ENCODE measurements at places on chromosomes 12 and 14.
A peak's percentile ranks its signal among the peaks of the same experiment; 100 is the strongest.

- no peak for DNase-seq
These were observed 9.7 kb downstream of the TNS2 start for GRCh38 chr12:53059434-53060063.

DNA sequence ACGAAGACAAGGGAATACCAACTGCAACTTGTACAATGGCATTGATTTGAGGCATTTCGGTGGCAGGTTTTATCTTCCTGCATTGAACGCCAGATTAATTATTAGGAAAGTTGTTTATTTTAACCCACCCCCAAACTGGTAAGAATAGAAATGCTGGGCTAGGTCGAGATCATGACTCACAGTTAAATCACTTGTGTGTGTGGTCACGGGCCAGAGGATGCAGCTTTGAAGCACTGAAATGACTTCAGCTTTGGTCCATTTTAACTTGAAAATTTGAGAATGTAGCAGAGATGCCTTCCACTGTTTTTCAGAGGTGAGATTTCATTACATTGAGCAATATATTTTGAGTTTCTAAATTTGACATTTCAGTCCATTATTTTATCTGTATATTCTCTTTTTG, 23.6 kb upstream of the KCNH3 start:
- no peak for DNase-seq

DNA sequence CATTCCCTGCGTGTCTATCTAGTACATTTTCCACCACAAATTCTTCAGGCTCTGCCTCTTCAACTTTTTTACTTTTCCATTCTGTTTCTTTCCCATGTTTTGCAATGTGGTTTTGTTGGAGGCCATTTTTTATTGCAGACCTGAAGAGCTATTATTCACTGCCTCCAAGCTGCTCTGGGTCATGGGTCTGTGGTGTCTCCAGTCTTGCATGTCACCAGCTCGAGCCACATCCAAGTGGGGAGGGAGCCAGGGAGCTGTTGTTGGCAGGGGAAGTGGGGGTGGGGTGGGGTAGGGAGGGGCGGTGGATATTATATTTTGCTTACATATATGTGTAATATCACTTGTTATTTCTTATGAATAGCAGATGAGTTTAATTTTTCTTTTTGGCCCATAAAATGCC, 69.1 kb downstream of the VEZT start:
- no peak for DNase-seq

DNA sequence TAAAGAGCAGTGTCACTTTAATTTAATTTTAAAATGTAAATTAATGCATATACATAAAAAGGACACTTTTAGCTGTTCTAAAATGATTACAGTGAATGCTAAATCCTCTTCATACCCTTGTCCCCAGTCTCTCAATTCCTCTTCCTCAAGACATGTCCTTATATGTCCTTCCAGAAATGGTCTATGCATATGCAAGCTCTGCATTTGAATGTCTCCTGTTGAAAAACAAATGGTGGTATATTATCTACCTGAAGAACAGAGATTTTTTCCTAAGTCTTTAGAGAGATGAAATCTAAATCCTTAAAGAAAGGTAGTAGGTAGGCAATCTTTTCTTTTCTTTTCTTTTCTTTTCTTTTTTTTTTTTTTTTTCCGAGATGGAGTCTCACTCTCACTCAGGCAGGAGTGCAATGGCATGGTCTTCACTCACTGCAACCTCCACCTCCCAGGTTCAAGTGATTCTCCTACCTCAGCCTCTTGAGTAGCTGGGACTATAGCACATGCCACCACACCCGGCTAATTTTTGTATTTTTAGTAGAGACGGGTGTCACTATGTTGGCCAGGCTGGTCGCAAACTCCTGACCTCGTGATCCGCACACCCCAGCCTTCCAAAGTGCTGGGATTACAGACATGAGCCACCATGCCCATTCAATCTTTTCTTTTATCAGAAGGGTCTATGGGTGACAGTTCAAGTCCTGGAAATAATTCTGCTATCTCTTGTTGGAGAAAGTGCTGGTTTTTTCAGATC, 180.5 kb downstream of the PRKCH start:
- DNase-seq, result no peak

DNA sequence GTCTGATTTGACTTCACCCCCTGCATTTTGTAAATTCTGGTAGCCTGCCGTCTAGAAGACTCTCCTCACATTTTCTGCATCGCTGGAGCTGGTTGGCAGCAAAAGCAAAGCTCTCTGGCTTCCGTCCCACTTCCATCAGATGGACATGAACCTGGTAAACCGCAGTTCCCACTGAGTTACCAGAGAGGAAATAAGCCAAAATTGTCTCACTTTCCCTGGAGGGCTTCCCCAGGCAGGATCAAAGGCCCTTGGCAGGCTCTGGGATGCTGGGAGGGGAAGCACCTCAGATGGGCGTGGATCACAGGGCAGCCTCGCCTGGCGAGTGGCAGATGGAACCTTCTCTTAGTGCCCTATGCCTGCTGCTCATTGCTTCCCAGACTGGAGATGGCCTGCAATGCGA, 243.5 kb downstream of the TMEM132C start:
- DNase-seq, result no peak

DNA sequence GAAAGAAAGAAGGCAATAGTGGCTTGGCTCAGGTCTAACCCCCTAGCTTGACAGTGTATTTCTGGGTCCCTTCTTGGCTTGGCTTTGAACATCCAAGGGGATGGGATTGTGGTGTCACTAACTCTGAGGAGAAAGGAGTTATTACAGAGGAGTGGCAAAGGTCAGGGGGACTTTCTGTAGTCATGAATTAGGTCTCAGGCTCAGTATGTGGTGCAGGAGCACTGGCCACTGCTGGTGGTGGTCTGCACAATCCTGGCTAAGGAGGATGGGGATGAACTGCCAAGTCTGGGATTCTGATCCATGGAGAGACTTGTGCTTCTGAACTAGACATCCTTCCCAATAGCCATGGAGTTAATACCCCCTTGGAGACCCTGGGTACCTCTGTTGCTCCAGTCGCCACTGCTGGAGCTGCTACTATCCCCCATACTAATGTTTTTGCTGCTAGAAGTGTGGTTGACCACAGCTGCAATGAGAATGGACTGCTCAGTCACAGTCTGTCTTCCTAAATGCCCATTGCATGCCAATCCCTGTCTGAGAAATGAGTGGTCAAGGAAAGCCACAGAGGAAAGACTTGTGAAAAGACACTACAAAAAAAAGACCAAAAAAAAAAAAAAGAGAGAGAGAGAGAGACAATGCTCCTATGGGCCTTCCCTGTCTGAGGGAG, 32.5 kb downstream of the KRT76 start:
- no peak for DNase-seq

DNA sequence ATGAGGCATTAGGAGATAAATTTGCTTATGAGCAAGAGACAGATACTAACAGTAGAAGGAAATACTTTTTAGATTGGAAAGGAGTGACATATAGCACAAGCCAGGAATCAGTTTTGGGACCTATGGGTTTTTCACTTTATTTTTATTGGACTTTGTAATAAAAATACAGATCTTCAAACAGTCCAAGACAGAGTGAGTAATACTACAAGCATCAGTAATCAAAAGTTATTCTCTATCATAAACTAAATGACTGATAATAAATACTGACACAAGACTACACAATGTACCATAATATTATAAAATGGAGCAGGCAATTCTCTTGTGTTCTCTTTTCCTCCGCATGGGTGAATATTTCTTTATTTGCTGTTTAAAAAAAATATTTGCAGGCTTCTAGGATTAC, 85.8 kb downstream of the DERA start:
- no peak for DNase-seq

GRCh38 chr14:24465805-24466204, 23.2 kb upstream of the SDR39U1 start:
- DNase-seq, result no peak

GRCh38 chr14:41805633-41806032, 199.0 kb downstream of the LRFN5 start:
- no peak for DNase-seq

DNA sequence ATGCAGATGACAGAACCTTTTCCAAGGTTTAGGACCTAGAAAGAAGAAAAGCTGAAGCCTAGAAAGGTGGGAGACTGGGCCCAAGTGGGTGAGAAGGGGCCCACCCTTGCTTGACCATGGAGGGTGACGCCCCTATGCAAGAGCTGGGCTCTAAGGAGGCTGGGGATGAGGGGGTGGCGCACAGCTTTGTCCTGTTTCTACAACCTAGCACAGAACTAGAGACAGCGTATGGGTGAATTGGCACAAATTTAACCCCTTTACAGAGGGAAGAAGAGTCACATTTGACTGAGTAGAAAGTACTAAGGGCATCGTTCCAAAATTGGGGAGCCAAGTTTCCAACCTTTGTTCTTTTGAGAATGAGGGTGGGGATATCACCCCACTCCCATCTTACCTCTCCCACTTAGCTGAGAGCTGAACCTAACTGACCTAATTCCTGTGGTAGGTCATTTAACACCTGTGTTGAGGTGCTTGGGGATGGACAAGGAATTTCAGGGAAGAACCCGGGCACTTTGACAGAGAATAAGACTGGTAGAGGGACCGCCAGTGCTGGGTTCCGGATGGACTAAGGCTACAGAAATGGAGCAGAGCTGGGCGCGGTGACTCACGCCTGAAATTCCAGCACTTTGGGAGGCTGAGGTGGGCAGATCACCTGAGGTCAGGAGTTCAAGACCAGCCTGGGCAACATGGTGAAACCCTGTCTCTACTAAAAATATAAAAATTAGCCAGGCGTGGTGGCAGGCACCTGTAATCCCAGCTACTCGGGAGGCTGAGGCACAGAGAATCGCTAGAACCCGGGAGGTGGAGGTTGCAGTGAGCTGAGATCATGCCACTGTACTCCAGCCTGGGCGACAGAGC, 5.2 kb downstream of the NFKBIA start:
- DNase-seq, result peak; percentile 59

- no peak for DNase-seq
These were observed 12.9 kb upstream of the ORAI1 start for GRCh38 chr12:121613462-121613861.

- DNase-seq, result no peak
These were observed 183.8 kb downstream of the CALM1 start for GRCh38 chr14:90580377-90581335.

DNA sequence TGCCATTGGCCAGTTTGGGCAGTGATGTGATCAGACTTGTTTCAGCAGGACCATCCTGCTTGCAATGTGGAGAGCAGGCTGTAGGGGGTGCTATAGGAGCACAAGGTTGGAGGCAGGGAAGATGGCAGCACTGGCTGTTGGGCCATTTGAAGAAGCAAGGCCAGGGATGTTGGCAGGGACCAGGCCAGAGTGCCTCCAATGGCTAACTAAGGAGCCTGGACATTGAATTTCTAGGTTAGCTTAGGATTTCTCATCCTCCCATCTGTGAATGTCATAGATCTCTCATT, 23.5 kb downstream of the FGF23 start:
- peak; percentile 41 for DNase-seq

Data from CD4-positive, alpha-beta T cell treated with Interleukin-10 for 1 hour (primary cell).